ENCODE measurements at places on chromosomes 2 and 18.

DNA sequence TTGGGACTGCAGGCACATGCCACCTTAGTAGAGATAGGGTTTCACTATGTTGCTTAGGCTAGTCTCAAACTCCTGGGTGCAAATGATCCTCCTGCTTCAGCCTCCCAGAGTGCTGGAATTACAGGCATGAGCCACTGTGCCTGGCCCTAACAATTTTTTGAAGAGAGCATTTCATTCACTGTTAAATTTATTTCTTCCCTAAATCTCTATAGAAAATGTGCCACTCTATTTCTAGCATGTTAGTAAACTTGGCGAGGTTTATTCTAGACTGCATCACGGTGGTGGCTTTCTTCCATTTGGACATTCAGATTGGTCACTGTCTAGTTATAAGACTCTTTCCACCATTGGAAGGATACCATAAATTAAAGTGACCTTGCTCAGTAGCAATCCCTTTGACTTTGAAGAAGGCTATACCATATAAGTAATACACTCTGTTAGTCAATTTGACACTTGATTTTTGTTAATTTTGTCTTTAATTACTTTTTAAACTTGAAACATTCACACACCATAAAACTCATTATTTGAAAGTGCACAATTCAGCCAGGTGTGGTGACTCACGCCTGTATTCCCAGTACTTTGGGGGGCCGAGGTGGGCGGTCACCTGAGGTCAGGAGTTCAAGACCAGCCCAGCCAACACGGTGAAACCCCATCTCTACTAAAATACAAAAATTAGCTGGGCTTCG is 16.2 kb downstream of the DDX1 start:
- DNase-seq, result no peak

DNA sequence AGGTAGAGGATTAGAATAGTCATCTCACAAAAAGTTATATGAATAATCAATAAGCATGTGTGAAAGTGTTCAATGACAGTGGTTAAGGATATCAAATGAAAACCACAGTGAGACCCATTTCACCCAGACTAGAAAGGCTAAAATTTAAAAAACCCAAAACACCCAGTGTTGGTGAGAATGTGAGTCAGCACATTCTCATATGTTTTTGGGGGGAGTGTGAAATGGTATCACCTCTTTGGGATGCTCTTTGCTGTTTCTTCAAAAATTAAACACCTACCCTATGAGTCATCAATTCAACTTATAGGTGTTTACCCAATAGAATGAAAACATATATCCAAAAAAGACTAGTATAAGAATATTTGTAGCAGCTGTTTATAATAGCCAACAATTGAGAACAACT is 69.8 kb downstream of the MAP3K20 start:
- DNase-seq, result no peak

GRCh38 chr2:23029111-23029510 is 355.9 kb upstream of the KLHL29 start:
- DNase-seq, result no peak

DNA sequence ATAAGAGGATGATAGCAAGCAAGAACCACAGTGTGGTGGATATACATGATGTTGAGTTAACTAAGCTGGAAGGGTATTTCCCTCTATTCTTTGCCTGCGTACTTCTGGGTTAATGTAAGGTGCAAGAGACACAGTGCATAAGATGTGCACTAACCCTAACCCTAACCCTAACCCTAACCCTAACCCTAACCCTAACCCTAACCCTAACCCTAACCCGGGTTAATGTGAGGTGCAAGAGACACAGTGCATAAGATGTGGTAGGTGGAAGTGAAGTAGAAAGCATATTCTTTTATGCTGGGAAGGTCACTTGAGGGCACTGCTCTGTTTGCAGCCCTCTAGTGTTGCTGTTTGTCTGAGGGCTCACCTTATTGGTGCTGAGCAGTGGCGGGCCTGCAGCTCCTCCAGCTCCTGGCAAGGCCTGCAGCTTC is 181.5 kb upstream of the ITGA4 start:
- no peak for DNase-seq

DNA sequence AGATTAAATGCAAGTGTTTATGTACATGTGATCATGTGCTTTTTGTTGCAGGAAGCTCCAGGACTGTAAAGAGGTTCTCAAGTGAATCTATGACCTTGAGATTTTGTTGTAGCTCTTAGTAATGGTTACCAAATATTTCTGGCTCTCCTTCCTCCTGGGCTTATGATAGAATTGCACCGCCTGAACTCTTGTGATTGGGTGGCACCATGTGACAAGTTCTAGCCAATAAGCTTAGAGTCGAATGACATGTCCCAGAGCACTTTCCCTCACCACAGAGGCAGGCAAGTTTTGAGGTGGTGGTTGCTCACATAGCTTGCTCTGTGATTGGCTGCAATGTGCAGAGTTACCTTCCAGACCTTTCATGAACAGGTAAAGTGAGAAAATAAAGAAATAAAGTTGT is 8.9 kb upstream of the SCG2 start:
- no peak for DNase-seq

All from natural killer cell treated with Interleukin-12 subunit alpha and Interleukin-12 subunit beta and Interleukin-15 and Interleukin-18, amount 100 ng/mL, for 72 hours (primary cell).